Kidney (tissue), 22 donors: ENCODE measurements at places on chromosomes 1 and 21.

DNA sequence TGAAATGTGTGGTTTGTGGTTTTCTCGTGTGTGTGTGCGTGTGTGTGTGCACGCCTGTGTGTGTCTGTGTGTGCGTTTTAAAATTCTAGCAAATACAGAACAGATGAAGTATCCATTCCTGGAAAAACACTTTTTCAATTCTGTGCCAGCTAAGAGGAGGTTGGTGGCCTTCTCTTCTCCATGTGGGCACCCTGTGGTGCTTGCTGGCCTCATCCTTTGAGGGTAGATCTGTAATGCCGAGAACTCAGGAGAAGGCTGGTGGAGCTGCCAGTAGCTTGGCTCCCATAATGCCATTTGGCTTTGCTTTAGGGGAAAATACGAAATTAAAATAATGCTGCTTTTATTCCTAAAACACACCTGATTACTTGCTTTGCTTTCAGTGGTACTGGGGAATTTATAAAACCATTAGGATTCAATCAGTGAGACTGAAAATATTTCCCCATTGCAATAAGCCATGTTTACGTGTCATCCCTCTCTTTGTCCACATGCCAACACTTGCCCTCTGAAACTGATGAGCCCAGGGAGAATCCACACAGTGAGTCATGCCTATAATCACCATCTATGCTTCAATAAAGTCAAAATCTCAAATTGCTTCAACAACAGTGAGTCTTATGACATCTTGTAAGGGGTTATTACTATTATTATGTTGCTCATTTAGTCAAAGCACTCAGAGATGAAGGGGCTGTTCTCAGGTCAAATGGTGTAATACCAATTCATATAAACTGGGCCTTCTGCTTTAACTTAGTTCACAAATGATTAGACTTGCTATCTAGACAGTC is 39.2 kb downstream of the ABCA4 start:
- no peak for DNase-seq

DNA sequence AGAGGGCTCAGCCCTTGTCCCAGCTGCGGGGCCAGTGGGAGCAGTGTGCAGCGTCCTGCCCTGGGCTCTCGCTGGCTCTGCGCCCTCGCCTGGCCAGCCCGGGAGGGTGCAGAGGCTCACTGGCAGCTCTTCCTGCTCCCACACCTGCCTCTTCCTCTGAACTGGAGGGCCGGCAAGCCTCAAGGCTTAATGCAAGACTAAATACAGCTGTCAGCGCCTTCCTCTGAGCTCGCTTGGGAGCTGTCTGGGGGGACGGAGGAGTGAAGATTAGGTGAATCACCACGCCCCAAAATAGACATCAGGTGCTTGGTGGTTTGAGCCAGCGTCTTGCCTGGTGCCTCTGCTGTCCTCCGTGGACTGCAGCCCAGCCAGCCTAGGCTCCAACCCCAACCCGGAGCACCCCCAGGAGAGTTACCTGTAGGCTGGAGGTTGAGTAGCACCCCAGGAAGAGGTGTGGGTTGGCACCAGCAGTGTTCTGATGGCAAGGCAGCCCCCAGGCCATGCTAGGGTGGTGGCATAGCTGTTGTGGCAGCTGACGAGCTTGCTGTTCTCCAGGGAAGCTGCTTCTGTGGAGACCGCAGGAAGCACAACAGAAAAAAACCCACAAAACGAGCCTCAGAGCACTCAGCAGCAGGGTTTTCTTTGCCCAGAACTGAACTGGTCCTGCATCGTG is 36.9 kb downstream of the UMODL1 start:
- DNase-seq: peak; percentile 89

DNA sequence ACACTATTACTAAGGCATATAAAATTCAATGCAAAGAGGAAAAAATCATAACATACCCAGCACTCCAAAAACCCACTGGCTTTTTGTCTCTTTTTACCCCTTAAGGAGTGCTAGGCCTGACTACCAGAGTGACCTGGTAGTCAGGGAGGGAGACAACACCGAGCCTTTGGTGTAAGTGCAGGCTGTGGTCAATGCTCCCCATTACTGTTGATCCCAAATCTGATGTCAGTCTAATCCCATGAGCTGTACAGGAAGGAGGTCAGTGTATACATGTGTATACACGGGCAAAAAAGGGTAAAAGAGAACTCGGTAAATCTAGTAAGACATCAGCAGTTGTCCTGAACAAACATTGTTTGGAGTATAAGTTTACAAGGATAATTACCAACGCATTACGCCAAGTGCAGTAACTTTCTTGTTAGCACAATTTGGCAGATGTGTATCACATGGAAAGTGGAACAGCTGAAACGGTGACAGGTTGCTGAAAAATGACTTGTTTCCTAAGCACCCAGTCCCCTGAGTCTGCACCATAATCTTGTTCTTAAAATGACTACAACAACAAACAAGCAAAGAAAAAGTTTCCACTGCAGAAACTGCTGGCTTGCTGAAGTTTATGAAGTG is 217.9 kb downstream of the KCNH1 start:
- DNase-seq: no peak

DNA sequence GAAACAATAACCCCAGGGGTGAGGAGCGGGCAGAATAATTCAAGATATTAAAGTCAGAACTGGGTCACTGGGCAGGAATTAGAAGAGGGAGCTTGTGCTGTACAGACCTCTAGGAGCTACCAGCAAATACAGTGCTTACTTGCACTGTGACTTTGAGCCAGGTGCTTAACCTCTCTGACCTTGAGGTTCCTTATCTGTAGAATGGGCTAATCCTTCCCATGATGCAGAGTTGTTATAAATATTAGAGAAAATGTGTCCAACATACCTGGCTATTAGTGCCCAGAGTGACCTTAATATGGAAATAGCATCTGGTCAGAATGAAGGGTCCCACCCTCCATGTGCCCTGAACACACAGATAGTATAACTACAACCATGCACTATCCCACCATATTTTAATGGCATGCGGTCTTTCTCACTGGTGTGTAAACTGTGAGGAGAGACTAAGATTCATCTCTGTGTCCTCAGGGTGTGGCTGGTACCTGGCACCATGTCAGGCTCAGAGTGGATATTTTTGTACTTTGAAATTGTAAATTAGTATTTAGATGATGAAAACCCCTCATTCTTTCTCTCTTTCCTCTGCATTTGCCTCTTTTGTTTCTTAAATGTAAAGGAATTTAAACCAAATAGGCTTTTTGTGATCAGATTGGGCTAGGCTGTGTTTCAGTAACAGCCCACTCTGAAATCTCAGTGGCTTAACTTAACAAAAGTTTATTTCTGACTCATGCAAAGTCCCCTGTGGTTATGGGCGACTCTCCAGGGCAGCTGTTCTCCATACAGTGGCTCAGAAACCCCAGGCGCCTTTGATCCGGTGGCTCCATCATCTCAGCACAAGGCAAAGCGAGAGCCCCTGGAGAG is 60.0 kb upstream of the ROR1 start:
- DNase-seq: no peak

GRCh38 chr1:209045331-209046057 is 538.0 kb upstream of the CAMK1G start:
- DNase-seq: no peak
